NCI-H2029 treated with DMSO at 0.1 percent for 48 hours (cell line): ENCODE measurements at places on chromosomes 6 and 20.

GRCh38 chr6:6591778-6592465, 3.4 kb downstream of the LY86 start:
- DNase-seq: no peak

DNA sequence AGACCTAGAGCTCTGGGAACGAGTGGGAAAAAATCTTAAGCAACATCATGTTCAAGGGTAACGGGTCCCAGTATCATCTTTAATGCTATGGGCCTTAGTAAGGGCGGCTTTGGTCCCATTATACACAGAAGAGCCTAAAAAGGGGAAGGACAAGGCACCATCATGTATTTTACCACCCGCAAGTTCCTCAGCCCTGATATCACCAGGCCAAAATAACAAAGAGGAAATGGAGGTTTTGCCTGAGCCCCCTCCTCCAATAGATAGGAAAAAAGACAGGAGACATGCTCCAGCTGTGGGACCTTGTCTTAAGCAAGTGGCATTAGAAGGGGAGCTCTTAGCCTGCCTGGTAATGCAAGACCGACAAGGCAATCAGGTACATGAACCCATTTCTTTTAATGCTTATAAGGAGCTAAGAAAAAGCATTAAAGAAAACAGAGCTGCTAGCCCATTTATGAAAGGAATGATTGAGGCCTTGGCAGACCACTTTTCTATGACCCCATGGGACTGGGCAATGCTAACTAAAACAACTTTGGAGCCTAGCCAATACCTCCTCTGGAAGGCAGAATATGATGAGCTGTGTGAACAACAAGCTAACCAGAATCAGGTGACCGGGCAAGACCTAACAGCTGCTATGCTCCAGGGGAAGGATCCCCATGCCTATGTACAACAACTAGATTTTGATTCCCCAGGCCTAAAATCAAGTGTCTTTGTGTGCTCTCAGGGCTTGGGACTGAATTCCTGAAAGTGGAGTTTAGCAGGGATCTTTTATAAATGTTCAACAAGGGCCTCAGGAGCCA, 23.2 kb downstream of the HLA-DPA1 start:
- DNase-seq: no peak

DNA sequence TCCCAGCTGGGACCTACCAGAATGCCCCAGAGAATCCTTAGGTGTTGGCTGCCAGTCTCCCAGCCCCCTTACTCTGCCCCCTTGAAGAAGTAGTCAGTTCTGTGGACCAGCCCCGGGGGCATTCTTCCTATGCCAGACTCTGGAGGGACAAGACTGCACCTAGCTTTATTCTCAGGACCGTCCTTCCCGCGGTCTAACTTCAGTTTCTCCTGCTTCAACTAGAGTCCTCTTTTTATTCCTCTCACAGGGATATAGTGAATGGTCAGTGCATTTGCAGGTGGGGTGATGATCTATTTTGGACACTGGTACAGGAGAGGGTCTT, 35.9 kb upstream of the MDFI start:
- DNase-seq: no peak

GRCh38 chr6:47587493-47587892, 109.9 kb downstream of the CD2AP start:
- no peak for DNase-seq

DNA sequence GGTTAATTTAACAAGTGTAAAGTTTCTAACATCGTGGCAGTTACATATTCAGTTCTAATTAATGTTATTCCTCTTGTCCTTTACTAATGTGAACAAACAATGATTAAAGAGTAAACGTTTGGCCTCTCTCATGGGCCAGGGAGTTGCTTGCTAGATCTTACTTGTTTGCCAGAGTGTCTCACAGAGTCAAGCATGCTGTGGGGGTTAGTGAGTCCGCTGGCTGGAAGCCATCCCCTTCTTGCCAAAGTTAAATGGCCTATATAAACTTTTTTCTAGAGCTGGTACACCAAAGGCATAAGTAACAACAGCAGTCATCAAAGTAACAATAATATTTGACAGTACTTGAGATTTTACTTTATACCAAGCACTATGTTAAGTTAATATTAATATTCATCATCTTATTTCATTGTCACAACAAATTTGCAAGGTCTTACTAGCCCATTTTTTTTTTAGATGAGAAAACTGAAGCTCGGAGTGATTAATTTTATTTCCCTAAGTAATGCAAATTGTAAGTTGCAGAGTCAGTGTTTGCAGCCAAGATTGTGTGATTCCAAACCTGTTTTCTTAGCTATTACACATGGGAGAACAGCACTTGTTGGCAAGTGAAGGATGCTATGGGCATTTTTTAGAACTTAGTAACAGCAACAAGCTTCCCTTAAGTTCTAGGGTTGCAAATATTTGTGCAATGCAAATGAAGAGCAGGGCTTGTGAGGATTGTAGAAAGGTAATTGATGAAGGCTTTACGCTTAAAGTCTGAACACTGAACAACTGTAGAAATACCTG, 224.5 kb downstream of the RFPL4B start:
- no peak for DNase-seq

DNA sequence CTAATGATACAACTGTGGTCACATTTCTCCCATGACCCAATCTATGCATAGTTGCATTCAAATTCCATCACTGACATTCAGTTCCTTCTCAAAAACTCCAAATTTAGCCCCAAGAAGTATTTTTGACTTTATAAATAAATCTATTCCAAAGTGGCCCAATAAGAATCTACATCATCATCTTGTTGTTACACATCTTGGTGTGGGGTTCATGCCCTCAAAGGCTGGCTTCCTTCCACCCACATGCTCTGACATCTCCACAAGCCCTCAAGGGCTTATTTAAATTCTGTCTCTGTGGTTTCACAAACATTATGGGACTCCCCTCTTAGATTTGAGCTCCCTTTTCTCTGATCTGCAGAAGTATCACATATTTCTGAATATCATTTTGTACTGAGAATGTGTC, 585.3 kb upstream of the BTBD3 start:
- no peak for DNase-seq

- no peak for DNase-seq
These were observed 15.0 kb upstream of the TGM6 start for GRCh38 chr20:2365666-2366065.

DNA sequence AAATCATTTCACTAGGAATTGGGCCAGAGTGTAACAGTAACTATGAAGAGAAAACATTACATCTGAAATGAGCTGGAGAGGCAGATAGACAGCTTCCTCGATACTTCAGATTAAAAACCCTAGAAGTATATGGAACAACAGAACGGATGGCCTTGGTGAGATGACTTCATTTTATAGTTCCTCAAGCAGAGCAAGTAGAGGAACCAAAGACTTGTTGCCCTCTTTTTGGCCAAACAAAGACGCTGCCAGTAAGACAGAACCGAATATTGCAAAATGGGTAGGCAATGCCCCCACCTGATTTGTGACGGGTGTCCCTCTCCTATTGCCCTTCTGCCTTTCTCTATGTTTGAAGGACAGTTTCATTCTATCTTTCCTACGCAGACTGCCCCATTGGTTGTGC, 53.5 kb downstream of the AGPAT4 start:
- no peak for DNase-seq

DNA sequence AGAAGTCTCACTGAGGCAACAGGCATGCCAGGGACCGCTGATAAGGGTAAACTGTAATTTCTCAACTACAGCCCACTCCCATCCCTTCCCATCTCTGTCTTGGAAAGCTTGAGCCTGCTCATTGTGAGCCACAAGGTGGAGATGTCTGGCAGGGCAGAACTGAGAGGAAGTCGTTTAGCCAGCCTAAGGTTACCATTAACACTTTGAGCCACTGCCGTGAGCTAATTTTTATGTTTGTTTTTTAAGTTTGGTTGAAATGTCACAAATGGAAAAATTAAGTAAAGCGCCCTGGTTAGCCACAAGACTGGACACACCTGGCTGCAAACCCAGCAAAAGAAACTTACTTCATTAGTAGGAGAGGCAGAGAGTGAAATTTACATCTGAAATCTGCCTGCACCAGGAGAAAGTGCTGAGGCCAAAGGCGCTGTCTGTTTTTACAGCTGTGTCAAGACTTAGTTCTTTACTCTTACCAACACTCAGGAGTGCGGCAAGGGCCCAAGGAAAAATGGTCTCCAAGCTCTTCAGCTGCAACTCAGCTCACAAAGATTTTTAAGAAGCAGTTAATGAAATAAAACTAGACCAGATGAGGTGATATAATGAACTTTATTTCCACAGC, 50.0 kb upstream of the FAM83C start:
- DNase-seq: no peak

- DNase-seq: no peak
These were observed 66.4 kb downstream of the SSR1 start for GRCh38 chr6:7246401-7247178.

GRCh38 chr6:150312844-150313584, 55.8 kb upstream of the IYD start:
- no peak for DNase-seq
